GM10248 (cell line): ENCODE measurements at places on chromosomes 1 and 21.
A peak's percentile ranks its signal among the peaks of the same experiment; 100 is the strongest.

GRCh38 chr21:38261851-38262250 lies 5.1 kb downstream of the KCNJ15 start:
- no peak for DNase-seq

DNA sequence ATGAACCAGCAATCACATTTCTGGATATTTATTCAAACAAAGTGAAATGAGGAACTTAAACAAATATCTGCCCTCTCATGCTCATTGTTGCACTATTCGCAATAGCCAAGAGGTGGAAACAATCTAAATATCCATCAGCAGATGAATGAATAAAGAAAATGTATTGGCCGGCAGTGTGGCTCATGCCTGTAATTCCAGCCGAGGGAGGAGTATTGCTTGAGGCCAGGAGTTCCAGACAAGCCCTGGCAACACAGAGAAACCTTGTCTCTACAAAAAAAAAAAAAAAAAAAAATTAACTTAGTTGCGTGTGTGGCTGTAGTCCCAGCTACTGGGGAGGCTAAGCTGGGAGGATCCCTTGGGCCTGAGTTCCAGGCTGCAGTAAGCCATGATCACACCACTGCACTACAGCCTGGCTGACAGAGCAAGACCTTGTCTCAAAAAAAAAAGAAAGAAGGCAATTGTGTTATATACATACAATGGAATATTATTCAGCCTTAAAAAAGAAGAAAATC lies 191.4 kb downstream of the AKT3 start:
- no peak for DNase-seq

DNA sequence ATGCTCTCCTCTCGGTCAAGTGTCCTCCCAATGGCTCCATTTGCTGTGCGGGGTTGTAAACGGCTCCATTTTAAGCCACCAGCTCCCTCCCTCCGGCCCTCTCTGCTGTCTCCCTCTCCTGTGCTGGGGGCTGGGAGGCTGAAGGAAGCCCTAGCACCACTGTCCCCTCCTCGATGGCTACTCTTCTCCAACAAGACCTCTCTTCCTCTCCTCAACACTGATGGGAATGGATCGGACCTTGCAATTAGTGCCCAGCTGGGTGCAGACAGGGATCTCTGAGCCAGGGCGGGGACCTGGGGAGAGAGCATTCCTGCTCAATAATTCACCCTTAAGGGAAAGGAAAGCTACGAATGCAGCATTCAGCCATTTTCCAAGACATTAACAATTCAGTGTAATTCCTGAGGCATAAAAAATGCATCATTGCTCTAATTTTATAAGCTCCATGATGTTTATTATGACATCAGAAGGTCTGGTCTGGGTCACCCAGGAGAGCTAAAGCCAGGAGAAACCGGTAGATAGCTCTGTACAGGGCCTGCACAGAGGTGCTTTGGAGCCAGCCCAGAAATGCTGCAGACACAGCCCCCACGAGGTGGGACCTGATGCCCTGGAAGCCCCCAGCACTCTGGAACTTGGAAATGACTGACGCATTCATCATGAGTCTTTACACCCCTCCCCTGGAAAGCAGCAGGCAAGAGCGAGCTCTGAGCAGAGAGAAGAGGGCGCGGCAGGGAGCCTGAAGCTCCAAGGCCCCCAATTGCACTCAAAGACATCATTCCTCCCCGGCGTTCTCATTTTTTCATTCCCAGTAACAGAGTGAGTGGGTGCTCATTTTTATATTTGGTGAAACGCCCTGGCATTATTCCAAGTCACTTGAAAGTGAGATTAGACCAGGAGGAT lies 76.2 kb upstream of the VAMP3 start:
- DNase-seq = no peak

GRCh38 chr1:18816808-18817207 lies 42.7 kb downstream of the TAS1R2 start:
- no peak for DNase-seq

- no peak for DNase-seq
Observed at GRCh38 chr1:151519667-151520066, 8.5 kb downstream of the CGN start.

DNA sequence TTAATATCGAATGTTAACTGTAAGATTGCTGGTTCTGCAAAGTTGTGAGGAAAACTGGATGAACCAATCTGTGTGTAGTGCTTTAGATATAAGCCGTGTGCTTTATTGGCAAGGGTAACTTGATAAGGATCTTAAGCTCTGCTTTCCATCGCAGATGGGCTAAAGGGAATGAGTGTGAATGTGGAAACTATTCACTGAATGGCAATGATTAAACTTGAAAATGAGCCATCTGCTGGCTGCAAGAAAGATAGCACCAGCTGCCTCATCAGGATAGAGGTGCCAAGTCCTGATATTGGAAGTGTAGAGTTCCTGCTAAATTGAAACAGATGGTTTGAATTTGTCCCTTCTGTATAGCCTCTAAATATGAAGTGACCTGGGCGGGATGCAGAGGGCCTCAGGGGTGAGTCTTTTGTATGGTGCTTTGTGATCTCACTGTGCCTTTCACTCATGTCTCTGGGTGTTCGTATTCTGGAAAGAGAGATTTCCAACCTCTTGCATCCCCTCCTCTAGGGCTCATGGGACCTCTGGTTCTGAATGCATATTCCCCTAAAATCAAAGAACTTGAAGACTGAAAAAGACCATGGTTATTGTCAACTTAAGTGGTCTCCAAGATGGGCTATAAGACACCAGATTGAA lies 9.2 kb downstream of the FCRL3 start:
- peak; percentile 57 for DNase-seq

DNA sequence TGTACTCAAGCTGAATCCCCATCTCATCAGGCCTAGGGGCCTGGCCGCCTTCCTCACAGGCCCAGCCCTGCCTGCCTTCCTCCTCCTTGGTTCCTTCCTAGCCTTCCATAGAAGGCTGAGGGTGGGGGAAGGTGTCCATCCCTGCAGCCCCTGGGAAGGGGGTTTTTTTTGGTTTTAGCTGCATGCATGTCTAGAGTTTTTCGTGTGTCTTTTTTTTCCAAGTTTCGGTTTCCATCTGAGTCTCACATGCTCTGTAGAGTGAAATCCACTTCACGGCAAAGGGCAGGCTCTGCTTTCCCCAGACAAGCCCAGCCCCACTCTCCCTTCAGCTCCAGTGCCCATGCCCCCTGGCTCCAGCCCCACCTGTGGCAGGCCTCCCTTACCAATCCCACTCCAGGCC lies 32.1 kb downstream of the GRHL3 start:
- DNase-seq = peak; percentile 63

DNA sequence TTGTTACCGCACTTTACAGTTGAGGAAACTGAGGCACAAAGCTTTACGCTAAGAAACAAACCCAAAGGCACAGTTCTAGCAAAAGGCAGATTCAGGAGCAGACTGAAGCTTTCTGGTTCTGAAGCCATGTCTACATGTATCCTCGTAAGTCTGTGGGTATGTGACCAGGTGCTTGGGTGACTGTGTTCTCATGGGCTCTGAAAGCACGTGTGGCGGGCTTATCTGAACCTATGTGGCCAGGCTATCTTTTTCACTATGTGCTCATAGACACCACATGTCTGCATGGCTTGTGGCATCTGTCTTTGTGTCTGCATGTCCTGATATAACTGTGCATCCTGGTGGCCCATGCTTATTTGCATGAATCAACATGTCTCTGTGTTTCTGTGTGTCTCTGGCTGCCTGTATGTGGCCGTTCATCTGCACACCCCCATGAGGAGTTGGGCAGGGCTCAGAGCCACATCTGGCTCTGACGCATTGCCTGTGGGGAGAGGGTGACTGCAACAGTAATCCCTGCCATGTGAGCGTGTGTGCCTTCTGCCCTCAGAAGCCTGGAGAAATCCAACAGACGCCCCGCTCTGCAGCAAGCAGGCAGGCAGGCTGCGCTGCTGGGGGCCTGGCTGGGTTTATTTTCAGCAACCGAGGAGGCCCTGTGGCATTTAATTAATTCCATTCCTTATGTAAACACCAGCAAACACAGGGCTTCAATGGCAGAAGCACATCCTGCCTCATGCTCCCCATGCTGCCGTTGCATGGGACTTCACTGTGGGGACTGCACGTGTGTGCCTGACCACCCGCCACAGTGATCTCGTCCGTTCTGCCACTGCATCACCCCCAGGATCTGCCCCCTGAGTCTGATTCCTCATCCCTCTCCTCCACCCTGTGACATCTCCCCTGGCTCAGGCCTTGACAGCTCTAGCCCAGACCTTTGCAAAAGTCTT lies 115.4 kb downstream of the TRABD2B start:
- DNase-seq = no peak

DNA sequence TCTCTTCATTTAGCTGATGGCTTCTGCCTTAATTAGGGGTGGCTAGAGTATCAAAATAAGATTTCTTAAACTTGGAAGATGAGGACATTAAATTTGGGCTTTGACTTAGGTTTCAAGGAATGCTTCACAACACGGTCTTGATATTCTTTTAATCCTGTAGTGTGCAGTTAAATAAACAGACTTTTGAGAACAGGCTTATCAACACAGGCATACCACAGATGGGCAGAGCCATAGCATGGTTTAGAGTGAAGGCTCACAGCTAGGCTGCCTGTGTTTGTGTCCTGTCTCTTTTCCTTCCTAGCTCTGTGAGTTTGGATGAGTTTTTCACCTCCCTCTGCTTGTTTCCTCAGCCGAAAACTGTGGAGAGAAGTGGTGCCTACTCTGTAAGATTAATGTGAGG lies 102.3 kb upstream of the IPO9 start:
- no peak for DNase-seq

DNA sequence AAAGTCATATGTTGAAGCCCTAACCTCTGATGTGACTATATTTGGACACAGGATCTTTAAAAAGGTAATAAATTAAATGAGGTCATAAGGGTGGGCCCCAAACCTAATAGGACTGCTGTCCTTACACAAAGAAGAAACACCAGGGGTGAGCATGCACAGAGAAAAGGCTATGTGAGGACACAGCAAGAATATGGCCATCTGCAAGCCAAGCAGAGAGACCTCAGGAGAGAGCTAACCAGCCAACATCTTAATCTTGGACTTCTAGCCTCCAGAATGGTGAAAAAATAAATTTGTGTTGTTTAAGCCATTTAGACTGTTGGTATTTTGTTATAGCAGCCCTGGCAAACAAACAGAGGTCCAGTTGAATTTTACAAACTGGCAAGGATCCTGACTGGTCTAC lies 223.9 kb downstream of the LTN1 start:
- no peak for DNase-seq

DNA sequence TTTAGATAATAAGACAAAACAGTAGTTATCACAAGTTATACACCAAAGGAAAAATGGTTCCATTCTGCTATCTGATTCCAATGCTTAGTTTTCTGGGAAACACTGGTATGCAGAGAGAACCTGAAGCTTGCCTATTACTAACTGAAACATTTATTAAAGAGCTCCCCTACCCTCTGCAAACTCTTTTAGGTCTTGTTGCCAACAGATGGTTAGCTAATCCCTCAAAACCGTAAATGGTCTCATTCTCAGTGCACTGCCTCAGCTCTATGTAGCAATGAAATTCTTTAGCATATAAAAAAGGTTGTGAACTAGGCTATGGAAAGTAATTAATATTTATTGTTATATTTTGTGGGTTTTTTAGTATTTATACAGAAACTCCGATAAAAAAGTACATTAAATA lies 20.4 kb downstream of the C21orf91 start:
- no peak for DNase-seq

DNA sequence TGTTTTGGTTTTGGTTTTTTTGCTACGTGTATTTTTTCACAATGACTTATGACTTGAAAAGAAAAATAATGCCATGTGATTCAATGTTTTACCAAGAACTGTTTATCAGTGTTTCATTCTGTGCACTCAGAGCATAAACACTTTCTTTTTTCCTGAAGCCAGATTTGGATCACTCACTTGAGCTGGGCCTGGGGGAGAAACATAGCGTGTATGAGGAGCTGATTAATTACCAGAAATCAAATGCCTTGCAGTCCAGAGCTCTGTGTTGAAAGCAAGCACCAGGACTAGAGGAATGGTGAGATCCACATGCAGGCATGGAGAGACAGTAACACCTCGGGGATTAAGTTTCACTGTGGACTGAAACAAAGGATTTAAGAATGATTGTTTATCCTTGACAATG lies 642.1 kb upstream of the ADGRL2 start:
- no peak for DNase-seq

GRCh38 chr1:81554108-81554507 lies 246.6 kb upstream of the ADGRL2 start:
- DNase-seq = no peak

DNA sequence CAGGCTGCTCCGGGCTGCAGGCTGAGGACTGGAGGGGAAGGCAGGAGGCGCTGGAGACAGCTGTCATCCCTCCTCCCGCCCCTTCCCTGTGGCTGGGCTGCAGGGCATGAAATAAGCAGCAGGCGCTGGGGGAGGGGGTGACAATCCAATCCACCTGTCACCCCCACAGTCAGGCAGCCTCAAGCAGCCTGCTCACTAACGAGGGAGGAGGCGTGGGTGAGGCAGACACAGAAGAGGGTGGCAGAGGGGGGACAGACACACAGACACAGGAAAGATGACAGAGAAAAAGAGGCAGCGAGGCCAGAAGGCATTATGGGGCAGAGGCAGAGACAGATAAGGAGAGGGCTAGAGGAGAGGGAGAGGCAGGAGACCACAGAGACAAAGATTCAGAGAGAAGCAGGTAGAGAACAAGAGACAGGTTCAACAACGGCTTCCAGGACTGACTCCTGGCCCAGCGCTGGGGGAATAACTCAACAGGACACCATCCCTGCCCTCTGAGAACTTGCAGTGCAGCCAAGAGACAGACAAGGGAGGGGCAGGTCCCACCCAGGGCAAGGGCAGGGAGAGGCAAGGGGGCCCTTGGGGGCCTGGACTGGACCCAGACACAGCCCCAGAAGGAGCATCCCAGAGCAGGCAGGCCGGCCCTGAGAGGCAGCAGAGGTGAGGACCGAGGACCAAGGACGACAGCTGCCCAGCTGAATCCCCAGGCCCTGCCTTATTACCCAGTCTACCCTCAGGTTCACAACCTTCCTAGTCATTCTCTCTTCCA lies 11.2 kb downstream of the MEF2D start:
- no peak for DNase-seq

DNA sequence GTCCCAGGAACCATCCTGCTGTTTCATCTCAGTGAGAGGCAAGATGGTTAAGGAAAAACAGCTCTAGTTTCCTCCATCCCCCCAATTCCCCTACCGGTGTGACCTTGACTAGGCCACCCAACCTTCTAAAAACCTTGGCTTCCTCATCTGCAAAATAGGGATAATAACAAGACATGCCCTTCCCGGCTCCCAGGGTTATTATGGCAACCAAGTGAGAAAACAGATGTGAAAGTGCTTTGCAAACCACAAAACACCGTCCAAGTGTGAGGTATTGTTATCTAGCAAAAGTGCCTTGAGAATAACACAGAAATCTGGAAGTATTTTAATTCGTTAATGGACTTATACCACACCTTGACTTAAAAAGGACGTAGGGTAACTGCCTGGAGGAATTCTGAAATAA lies 62.7 kb downstream of the ITPKB start:
- no peak for DNase-seq

- no peak for DNase-seq
Observed at GRCh38 chr1:230195199-230195598, 128.2 kb downstream of the GALNT2 start.

GRCh38 chr1:169340882-169341281 lies 26.7 kb downstream of the NME7 start:
- no peak for DNase-seq
